Vein endothelial cell (primary cell): ENCODE measurements at places on chromosomes 2 and 18. TPM values are rescaled to one million over a fixed set of nuclear protein-coding genes. Genes with fewer than 3 reads are reported as not detected.

The PLEKHM3 gene
- 11.5 and 12.4 TPM in 2 replicates for total RNA-seq

The EVX2 gene
- not detected in 2 replicates for total RNA-seq

The SERPINB12 gene
- not detected in 2 replicates for total RNA-seq

The DPP10 gene
- total RNA-seq: not detected in 2 replicates
